Neural progenitor cell (in vitro differentiated cells): ENCODE measurements at places on chromosomes 16 and 17. TPM values are rescaled to one million over a fixed set of nuclear protein-coding genes. Genes with fewer than 3 reads are reported as not detected.
A peak's percentile ranks its signal among the peaks of the same experiment; 100 is the strongest.

DNA sequence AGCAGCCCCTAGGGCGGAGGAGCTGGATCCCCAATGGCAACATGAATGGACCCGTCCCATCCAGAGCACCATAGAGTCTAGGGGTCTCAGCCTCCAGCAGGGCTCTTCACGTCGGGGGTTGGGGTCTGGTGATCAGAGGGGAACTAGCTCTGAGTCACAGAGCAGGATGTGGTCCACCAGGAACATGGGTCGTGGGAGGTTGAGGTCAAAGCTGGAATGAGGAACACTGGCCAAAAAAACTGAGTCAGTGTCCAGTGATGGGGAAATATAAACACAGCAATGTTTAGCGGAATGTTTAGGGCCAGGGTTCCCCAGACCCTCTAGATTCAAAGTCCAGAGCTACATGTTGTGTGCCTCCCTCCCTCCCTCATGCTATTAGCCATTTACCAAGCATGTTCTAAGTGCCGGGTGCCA lies 79.1 kb upstream of the C16orf82 start:
- no peaks in the 10 kb centered on the region for H3K27me3 ChIP-seq
- peaks cover 29% of the 10 kb centered on the region for H3K4me1 ChIP-seq
- H3K4me3 ChIP-seq, result no peak overlapping the region
- no peaks in the 10 kb centered on the region for H3K36me3 ChIP-seq
- no peak overlapping the region for H3K27ac ChIP-seq

DNA sequence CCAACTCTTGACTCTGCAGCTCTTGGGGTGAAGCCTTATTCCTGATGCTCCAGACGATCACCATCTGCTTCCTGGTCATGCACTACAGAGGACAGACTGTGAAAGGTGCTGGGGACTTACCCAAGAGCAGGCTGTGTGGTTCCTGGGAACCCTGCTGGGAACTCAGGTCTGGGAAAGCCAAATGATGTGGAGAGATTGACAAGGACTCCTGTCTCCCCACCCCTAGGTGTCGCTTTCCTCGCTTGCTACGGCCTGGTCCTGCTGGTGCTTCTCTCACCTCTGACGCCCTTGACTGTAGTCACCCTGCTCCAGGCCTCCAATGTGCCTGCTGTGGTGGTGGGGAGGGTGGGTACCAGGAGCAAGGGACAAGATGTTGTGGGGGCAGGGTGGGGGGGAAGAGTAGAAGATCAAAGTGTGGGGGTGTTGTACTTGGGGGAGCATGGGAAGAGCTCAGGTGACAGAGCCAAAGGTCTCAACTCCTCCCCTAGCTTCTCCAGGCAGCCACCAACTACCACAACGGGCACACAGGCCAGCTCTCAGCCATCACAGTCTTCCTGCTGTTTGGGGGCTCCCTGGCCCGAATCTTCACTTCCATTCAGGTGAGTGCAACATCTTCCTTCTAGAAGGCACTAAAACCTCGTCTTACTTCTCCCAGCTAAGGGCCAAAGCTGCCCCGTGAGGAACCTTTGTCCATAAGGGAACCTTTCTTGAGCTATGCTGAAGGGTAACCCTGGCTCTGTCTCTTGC lies 3.0 kb downstream of the SOX15 start:
- H3K27ac ChIP-seq, result no peak overlapping the region
- H3K4me3 ChIP-seq, result no peak overlapping the region
- no peaks in the 10 kb centered on the region for H3K36me3 ChIP-seq
- H3K4me1 ChIP-seq, result peaks cover 40% of the 10 kb centered on the region
- DNase-seq, result no peak
- H3K27me3 ChIP-seq, result no peaks in the 10 kb centered on the region

DNA sequence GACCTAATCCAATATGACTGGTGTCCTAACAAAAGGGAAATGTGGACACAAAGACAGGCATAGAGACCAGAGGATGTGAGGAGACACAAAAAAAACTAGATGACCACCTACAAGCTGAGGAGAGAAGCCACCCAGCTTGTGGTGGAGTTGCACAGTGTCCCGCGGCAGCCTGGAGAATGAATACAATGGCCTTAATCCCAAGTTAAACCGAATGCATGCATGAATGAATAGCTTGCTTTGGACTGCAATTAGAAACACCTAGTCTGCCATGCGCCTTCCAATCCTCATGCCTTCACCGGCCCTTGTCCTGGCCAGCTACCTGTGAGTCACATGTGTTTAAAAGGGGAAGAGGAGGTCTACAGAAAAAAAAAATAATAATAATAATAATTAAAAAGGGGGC lies 72.0 kb downstream of the CNGB1 start:
- no peak overlapping the region for H3K4me3 ChIP-seq
- peaks cover 10% of the 10 kb centered on the region for H3K4me1 ChIP-seq
- H3K36me3 ChIP-seq, result no peaks in the 10 kb centered on the region
- DNase-seq, result peak; percentile 76
- no peak overlapping the region for H3K27ac ChIP-seq
- H3K27me3 ChIP-seq, result no peaks in the 10 kb centered on the region

GRCh38 chr17:42917236-42917603 lies 16.6 kb downstream of the G6PC1 start:
- no peaks in the 10 kb centered on the region for H3K27me3 ChIP-seq
- peaks cover 23% of the 10 kb centered on the region for H3K4me1 ChIP-seq
- no peaks in the 10 kb centered on the region for H3K36me3 ChIP-seq
- no peak overlapping the region for H3K4me3 ChIP-seq

DNA sequence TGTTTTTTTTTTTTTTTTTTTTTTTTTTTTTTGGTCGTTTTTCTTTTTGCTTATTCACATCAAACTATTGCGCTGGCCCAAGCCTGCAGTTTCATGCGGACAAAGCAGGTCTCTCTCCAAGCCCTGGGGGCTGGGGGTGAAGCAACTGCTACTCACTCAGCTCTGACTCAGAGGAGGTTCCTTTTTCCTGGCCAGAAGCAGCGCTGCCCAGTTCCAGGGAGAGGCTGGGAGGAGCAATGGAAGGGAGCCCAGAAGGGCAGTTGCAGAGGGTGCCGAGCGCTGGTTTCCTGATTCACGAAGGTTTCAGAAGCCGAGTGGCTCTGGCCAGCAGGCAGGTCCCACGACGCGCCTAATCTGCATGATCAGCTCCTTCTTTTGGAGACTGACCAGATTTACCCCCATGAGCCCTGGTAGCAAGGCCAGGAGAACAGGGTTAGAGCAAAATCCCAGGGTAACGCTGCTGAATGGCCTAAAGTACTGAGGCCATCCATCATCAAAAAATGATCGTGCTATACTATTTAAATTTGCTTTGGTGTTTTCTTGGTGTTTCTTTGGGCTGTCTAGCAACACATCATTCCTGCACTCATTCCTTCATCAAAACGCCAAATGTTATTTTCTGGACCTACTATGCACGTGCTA lies 144.7 kb upstream of the SOX9 start:
- no peak overlapping the region for H3K27ac ChIP-seq
- peaks cover 3% of the 10 kb centered on the region for H3K4me1 ChIP-seq
- no peak overlapping the region for H3K4me3 ChIP-seq
- H3K36me3 ChIP-seq, result no peaks in the 10 kb centered on the region
- no peaks in the 10 kb centered on the region for H3K27me3 ChIP-seq

GRCh38 chr17:43857957-43858600 lies 11.1 kb downstream of the CD300LG start:
- no peaks in the 10 kb centered on the region for H3K4me1 ChIP-seq
- H3K27me3 ChIP-seq, result no peaks in the 10 kb centered on the region
- no peak for DNase-seq
- no peak overlapping the region for H3K27ac ChIP-seq
- H3K36me3 ChIP-seq, result no peaks in the 10 kb centered on the region
- no peak overlapping the region for H3K4me3 ChIP-seq

- no peak for DNase-seq
- peaks cover 28% of the 10 kb centered on the region for H3K4me1 ChIP-seq
- no peak overlapping the region for H3K27ac ChIP-seq
- H3K36me3 ChIP-seq, result no peaks in the 10 kb centered on the region
- H3K4me3 ChIP-seq, result no peak overlapping the region
- H3K27me3 ChIP-seq, result no peaks in the 10 kb centered on the region
Measured at GRCh38 chr17:77778636-77779489, 179.6 kb upstream of the TNRC6C start.

GRCh38 chr16:85028685-85029407 lies 1.3 kb downstream of the KIAA0513 start:
- H3K27ac ChIP-seq, result no peak overlapping the region
- peaks cover 6% of the 10 kb centered on the region for H3K4me1 ChIP-seq
- no peak for DNase-seq
- H3K27me3 ChIP-seq, result peaks cover 30% of the 10 kb centered on the region

DNA sequence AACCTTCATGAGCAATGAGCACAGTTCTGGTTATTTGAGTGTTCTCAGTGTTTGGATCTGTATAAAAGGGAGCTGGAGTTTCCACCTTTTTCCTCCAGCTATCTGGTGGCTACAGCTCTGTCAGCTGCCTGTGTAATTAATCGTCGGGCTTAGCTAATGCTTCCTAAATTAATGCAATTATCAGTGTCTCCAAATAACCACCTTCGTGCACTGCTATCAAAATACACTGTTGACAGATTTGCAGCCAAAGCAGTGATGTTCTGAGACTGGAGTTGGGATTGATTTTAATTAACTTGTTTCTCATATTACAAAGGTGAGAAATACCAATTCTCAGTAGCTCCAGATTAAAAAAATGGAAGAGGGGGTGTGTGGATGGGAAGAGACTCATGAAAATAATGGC lies 325.8 kb downstream of the CBLN1 start:
- no peak overlapping the region for H3K4me3 ChIP-seq
- H3K4me1 ChIP-seq, result no peaks in the 10 kb centered on the region
- no peak overlapping the region for H3K27ac ChIP-seq
- H3K27me3 ChIP-seq, result no peaks in the 10 kb centered on the region

DNA sequence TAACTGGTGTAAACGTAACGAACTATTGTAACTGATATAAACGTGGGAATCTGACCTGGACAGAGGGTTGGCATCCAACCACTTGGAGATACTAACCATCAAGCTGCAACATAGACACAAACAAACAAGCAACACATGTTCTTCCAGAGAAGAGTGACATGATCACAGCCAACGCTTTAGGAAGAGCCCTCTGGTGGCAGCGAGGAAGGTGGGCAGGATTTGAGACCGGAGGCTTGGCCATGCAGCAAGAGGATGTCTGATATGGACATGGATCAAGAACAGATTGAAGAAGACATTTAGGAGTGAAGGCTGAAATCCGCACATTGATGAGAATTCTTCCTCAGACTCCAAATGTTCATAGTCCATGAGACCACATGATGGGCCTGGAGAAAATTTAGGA lies 40.3 kb upstream of the TNRC6A start:
- H3K27me3 ChIP-seq, result no peaks in the 10 kb centered on the region
- H3K4me1 ChIP-seq, result peaks cover 9% of the 10 kb centered on the region

DNA sequence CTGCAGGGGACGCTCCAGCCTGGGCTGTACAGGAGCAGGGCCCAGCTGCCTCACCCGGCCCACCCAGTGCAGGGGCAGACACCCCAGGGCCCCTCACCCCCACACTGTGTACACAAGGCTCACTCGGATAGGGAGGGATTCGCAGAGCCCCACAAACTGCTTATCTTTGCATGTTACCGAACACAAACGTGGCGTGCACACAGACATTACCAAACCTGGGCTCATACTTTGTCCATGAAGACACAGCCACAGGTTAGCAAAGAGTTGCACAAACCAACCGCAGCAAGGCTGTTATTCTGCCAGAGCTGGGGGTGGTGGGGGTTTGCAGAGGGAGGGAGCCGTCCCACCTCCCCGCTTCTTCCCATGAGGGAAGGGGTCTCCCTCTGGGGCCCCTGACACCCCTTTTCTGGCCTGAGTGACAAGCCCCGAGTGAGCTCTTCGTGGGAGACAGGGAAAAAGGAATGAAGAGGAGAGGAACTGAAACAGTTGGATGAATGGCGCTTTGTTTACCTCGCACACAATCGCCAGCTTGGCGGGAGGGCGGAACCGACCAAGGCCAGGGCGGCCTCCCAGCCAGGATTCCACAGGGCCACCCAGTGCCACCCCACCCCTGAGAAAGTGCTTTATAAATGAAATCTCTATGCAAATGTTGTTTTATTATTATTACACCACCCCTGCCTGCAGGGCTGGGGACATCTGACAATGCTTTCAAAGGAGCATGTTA lies 434 bp upstream of the CPSF4L start:
- H3K4me1 ChIP-seq, result peaks cover 18% of the 10 kb centered on the region
- H3K36me3 ChIP-seq, result no peaks in the 10 kb centered on the region
- no peaks in the 10 kb centered on the region for H3K27me3 ChIP-seq

- H3K4me3 ChIP-seq, result no peak overlapping the region
- H3K36me3 ChIP-seq, result no peaks in the 10 kb centered on the region
- no peak overlapping the region for H3K27ac ChIP-seq
- DNase-seq, result no peak
Measured at GRCh38 chr16:85667261-85667660, 21.5 kb downstream of the GINS2 start.

- H3K4me1 ChIP-seq, result no peaks in the 10 kb centered on the region
- H3K27ac ChIP-seq, result no peak overlapping the region
- no peak for DNase-seq
- H3K36me3 ChIP-seq, result no peaks in the 10 kb centered on the region
- H3K27me3 ChIP-seq, result no peaks in the 10 kb centered on the region
Measured at GRCh38 chr17:58956997-58957724, 149.5 kb downstream of the TRIM37 start.

DNA sequence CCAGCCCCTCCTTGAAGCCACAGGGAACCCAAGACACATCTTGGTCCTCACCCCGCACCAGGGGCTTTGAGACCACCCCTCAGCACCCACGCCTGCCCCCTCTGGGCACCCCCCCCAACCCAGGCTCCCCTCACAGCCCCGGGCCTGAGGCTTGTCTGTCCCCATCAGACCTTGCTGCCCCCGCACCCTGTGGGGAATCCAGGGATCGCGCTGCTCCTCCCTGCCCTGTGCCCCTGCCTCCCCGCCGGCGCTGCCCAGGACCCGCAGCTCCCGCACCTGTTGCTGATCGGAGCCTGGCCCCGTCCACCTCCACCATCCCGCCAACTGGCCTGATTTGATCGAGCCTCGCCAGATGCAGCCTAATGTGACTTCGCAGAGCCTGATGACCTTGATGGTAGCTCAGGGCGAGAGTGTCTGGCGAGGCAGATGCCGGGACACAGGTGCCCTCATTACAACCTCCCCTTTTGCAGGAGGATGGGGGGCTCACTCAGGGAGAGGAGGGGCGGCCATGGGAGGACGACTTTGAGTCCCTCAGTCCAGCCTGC lies 29.0 kb downstream of the SLC25A10 start:
- no peak overlapping the region for H3K4me3 ChIP-seq
- no peak for DNase-seq
- no peaks in the 10 kb centered on the region for H3K36me3 ChIP-seq
- H3K4me1 ChIP-seq, result no peaks in the 10 kb centered on the region

SPATA22 gene
- not detected in 2 replicates for total RNA-seq

TAT gene
- not detected in 2 replicates for total RNA-seq

PLLP gene
- total RNA-seq, result 0.86 and 1.6 TPM in 2 replicates

GPR179 gene
- total RNA-seq, result 0.22 TPM in 1 of 2 replicates, not detected in the other

CD300LB gene
- total RNA-seq, result not detected in 2 replicates

ACE gene
- total RNA-seq, result 0.22 TPM in 1 of 2 replicates, not detected in the other
